ENCODE measurements at places on chromosomes 2 and 18.

DNA sequence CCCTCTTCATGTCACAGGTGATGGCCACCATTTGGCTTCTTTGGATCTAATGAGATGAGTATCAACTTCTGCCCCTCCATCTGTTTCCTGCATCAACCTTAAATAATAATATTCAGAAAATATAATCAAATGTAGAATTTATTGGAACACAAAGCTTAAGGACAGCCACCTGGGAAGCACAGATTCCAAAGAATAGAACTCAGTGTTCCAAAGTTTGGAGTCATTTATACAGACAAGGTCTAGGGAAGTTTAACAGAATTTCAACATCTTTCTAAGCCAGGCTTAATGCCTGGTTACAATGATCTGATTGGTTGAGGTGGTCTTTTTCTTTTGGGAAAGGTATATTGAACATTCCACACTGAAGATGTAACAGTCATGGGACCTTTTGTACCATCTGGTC, 218.0 kb upstream of the PIEZO2 start:
- no peak for DNase-seq

DNA sequence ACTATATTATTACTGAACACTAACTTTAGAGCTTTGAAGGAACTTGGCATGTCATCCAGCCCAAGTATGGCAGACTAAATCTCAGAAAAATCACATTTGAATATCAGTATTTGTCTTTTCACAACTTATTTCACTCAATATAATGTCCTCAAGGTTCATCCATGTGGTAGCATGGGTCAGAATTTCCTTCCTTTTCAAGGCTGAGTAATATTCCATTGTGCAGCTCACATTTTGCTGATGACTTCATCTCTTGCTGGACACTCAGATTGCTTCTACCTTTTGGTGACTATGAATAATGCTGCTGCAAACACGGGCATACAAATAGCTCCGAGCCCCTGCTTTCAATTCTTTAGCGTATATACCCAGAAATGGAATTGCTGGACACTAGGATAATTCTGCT, 46.7 kb downstream of the RPL31 start:
- no peak for DNase-seq

- DNase-seq, result no peak
Measured at GRCh38 chr2:27033253-27033852, 588 bp downstream of the TMEM214 start.

DNA sequence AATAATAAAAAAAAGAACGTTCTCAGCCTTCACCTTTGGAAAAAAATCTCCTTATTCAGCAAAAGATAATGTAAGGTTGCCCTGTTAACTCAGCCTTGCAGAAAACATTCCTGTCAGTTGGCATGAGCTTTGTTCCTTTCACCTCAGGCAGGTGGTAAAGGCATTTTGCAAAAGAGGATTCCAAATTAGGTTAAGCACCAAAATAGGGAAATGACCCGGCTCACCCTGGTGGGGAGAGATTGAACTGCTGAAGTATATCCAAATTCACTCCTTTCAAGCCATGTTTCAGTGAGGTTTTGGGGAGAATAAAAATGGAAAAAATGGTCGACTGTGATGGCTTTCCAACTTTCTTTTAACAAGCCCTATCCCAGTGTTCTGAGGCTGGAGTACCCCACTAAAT, 1988.8 kb upstream of the PIK3C3 start:
- no peak for DNase-seq

DNA sequence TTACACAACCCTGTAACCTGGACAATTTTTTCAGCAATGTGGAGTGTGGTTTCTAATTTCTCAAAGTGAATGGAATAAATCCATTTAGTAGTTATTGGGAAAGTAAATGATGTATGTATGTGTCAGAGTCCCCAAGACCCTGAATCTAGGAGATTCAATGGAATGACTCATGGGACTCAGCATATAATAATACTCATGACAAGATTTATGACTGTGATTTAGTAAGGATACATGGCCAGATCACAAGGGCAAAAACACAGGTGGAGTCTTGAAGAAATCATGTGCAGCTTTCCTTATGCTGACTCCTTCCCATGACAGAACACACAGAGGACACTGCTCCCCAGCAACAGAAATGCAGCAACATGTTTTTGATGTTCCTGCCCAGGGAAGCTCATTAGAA, 1877.7 kb upstream of the LRRTM1 start:
- DNase-seq, result no peak
